ENCODE measurements at places on chromosomes 1 and 21.

- H3K27me3 ChIP-seq: no peaks in the 10 kb centered on the region
- peaks cover 33% of the 10 kb centered on the region for H3K4me1 ChIP-seq
- H3K4me3 ChIP-seq: no peak overlapping the region
- no peak overlapping the region for H3K27ac ChIP-seq
- no peaks in the 10 kb centered on the region for H3K36me3 ChIP-seq
Measured at GRCh38 chr1:150164779-150165178, 15.1 kb downstream of the PLEKHO1 start.

DNA sequence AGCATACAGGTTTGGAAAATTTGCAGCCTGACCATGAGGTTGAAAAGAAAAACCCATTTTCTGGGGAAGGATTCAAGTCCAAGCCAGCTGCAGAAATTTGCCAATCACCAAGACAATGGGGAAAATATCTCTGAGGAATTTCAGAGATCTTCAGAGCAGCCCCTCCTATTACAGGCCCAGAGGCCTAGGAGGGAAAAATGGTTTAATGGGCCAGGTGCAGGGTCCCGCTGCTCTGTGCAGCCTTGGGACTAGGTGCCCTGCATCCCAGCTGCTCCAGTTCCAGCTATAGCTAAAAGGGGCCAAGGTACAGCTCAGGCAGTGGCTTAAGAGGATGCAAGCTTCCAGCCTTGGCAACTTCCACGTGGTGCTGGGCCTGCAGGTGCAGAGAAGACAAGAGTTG lies 113.5 kb downstream of the GABPA start:
- peaks cover 2% of the 10 kb centered on the region for H3K27me3 ChIP-seq
- peaks cover 4% of the 10 kb centered on the region for H3K4me1 ChIP-seq
- H3K27ac ChIP-seq: no peak overlapping the region
- no peak for DNase-seq

DNA sequence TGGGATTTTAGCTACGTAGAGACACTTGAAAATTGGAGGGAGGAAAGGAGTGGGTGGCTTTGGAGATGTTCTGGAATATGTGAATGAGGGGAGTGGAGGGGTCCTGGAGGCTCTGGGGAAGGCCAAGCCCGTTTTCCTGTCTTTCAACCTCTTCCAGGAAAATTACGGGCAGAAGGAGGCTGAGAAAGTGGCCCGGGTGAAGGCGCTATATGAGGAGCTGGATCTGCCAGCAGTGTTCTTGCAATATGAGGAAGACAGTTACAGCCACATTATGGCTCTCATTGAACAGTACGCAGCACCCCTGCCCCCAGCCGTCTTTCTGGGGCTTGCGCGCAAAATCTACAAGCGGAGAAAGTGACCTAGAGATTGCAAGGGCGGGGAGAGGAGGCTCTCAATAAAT lies 442 bp upstream of the RUSC1 start:
- no peak for DNase-seq
- H3K36me3 ChIP-seq: peaks cover 28% of the 10 kb centered on the region
- peak overlapping the region; percentile 60 for H3K4me3 ChIP-seq
- H3K27ac ChIP-seq: no peak overlapping the region
- no peaks in the 10 kb centered on the region for H3K27me3 ChIP-seq

GRCh38 chr1:230414102-230414501 lies 12.0 kb downstream of the PGBD5 start:
- H3K27ac ChIP-seq: no peak overlapping the region
- H3K36me3 ChIP-seq: no peaks in the 10 kb centered on the region
- H3K27me3 ChIP-seq: peaks cover 28% of the 10 kb centered on the region
- DNase-seq: no peak
- no peak overlapping the region for H3K4me3 ChIP-seq

DNA sequence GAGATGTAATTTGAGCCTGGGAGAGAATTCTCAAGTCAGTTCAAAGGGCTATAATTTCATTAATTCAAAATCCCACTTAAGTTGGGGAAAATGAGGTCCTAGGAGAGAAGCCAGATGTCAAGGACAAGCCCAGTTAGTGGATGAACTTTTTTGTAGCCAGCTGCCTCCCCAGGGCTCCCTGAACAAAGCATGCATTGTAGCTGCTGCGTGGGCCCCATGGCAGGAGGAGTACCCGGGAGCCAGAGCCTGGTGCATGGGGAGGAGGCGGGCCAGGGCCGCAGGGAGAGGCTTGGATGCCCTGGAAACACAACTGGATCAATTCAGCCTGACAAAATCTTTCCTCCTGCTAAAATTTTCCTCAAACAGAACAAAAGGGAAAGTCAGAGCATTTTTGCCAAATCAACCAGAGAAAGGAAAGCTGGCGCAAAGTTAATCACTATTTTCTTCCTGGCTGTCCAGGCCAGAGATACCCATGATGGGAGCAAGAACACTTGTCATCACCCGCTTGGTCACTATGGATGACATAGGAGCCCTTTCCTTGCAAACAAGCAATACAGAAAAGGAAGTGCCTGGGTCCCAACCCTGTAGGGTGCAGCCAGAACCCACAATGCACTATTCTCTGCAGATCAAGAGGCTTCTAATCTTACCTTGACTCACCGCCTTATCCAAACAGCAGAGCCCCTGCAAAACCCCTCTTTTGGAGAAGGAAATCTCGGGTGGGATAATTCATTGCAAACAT lies 248.1 kb upstream of the RAB4A start:
- no peaks in the 10 kb centered on the region for H3K36me3 ChIP-seq
- no peak overlapping the region for H3K27ac ChIP-seq
- H3K4me1 ChIP-seq: peaks cover 10% of the 10 kb centered on the region
- H3K27me3 ChIP-seq: peaks cover 2% of the 10 kb centered on the region
